ENCODE measurements at places on chromosomes 5 and 9.

DNA sequence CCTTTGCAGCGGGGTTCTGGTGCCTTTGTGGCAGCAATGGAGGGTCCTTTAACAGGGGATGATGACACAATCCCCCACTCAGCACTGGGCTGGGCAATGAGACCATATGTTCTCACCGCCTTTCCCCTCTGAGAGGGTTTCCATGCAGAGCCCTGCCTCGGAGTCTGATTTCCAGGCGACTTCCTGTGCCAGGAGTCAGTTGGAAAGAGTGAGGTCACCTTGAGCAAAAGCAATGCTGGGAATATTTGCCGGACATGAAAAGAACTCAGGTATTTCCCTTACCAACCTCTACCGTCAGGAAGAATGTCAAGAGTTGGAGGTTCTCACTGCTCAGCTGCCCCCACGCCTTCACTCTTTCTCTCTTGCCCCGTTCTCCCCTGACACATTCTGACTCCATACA lies 284.2 kb upstream of the IRX1 start:
- ATAC-seq, result no peak

DNA sequence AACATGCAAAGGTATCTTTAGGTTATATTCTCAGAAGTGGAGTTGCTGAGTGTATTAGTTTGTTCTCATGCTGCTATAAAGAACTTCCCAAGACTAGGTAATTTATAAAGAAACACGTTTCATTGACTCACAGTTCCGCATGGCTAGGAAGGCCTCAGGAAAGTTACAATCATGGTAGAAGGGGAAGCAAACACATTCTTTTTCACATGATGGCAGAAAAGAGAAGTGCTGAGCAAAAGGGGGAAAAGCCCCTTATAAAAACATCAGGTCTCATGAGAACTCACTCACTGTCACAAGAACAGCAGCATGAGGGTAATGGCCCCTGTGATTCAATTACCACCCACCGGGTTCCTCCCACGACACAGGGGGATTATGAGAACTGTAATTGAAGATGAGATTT lies 163.6 kb upstream of the PRLR start:
- peak; percentile 47 for ATAC-seq

DNA sequence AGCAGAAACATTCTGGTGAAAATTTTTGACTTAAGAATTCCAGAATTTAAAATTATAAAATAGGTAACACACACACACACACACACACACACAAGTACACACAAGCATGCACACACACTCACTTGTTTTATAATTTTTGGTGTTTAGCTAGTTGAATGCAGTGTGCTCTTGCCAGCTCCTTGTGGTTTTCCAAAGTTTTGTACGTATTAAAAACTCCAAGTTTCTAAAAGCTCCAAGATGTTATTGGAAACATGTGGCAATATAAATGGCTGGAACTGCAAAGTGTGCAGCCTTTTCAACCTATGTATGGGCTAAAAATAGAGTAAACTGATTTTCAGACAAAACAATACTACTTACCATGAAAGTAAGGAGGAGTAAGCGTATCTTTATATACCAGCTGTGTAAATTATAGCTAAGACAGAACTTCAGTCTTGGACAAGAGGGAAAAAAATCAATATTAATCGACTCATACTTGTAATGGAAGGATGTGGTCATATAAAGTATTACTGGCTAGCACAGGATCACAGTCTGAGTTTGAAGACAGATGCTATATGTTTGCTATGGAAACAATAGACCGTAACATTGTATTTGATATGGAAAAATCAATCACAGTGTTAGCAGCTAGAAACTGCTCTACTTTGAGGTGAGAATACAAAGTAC lies 727.1 kb upstream of the GRAMD2B start:
- ATAC-seq, result no peak

- no peak for ATAC-seq
Observed at GRCh38 chr9:25310961-25311360, 367.3 kb downstream of the TUSC1 start.

DNA sequence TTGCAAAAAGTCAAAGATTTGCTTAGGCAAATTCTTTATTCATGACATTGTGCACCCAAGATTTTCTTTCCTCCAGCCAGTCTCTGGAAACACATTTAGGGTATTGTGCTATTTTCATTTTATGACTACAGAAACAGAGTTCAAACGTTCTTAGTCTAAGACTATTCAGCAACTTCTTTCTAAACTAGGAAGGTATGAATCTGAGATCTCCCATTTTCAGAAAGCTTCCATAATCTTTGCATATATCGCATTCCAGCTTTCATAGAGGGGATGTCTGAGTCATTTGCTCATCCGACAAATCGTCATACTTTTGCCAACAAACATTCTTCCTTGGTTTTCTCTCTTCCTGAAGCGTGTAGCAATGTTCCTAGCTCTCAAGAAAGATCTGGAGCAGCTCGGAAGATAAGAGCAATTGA lies 1.6 kb upstream of the PAPPA start:
- ATAC-seq, result no peak

GRCh38 chr5:36374266-36374862 lies 72.7 kb upstream of the RANBP3L start:
- no peak for ATAC-seq

GRCh38 chr5:172444110-172444510 lies 10.2 kb downstream of the SH3PXD2B start:
- no peak for ATAC-seq

GRCh38 chr5:154722097-154722496 lies 33.1 kb upstream of the LARP1 start:
- no peak for ATAC-seq

- no peak for ATAC-seq
Observed at GRCh38 chr5:78587775-78588291, 60.7 kb downstream of the LHFPL2 start.

GRCh38 chr5:199950-200645 lies 8.8 kb downstream of the LRRC14B start:
- ATAC-seq, result no peak

GRCh38 chr5:128426090-128426534 lies 111.9 kb downstream of the FBN2 start:
- no peak for ATAC-seq

GRCh38 chr9:72134801-72135200 lies 14.4 kb upstream of the GDA start:
- ATAC-seq, result no peak

- ATAC-seq, result no peak
Observed at GRCh38 chr9:107942291-107942690, 452.7 kb upstream of the KLF4 start.

- ATAC-seq, result no peak
Observed at GRCh38 chr5:115170929-115171510, 1.3 kb upstream of the TRIM36 start.

- ATAC-seq, result peak; percentile 60
Observed at GRCh38 chr5:133985540-133986180, 17.2 kb upstream of the C5orf15 start.

DNA sequence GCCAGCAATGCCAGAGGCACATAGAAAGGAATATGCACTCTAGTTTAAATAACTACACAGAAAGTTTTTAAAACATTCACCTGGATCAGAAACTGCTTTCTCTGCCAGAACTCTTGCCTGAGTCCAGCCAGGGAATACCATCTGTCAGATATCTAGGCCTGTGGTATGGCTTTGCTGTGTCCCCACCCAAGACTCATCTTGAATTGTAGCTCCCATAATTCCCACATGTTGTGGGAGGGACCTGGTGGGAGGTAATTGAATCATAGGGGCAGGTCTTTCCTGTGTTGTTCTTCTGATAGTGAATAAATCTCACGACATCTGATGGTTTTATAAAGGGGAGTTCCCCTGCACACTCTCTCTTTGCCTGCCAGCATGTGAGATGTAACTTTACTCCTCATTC lies 41.5 kb upstream of the KCNV2 start:
- ATAC-seq, result no peak
